Stimulated activated naive CD8-positive, alpha-beta T cell treated with anti-CD3 and anti-CD28 coated beads, Interleukin-15, Interleukin-2, amounts not matched to agents 100 U/mL and 50 U/mL, for 24 hours (primary cell): ENCODE measurements at places on chromosomes 5 and 9.

- peak; percentile 49 for DNase-seq
These were observed 498 bp downstream of the HAUS6 start for GRCh38 chr9:19102181-19102630.

DNA sequence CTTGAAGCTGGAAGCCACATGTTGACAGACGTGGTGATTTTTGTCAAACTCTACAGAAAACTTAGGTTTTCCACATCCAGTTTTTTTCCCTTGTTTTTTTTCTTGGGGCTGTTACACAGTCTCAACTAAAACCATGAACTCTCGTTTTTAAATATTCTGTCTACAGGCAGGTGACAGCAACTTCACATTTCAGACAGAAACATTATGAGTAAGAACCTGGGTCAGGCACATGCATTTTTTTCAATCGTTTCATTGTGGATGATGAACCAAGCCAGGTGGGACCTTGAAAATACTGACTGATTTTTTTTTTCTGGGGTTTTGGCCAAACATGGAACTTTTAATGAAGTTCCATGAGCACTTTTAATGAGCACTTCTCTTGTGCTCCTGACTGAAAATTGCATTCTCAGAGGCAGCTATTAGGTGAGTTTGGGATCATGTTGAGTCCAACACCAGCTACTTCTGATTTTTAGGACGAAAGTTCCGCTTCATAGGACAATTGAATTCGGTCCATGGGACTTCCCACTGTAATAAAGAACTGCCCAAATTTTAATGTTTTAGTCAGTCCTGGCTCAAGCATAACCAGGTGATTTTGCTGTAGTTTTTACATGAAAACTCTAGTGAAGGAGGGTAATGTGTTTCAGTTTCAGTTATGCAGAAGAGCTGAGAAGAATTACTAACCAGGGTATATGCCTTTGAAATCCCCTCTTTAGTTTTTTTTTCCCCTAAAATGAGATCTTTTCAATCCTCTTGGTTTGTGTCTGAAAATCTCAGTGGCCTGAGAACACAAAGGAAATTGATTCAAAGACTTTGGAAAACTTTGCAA, 93.2 kb upstream of the ADAMTS16 start:
- DNase-seq, result no peak

- no peak for DNase-seq
These were observed 55.1 kb upstream of the NR5A1 start for GRCh38 chr9:124562328-124562727.

DNA sequence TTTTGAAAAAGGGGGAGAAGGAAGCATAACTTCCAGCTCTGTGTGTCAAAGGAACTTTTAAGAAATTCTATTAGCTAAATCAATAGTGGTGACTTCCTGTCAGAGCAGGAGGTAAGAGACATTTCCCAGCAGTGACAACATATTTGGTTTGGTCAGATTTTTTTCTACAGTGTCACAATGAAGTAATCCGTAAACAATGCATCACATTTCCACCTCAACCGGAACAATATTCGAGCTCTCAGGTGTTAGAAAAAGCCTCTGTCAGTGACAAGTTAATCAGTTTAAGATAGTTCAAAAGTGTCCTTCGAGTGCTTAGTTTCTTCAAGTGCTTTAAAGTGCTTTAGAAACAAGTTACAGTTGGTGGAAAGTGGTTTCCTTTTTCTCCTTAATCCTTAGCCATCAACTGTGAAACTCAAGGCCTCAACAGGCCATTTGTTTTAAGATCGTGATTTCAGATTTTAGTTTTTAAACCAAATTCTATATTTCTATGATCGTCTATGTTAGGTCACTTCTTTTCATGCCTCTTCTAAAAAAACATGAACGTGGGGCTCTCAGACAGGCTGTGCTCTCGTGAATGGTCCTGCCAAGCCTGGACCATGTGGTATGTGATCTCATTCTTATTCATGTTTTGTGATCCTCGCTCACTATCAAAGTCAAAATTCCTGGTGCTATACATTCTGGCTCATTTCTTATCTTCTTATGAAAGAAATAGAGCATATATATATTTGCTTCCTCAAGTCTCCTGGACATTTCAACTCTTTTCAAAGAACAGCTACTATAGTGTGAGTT, 181.9 kb upstream of the HMHB1 start:
- no peak for DNase-seq

DNA sequence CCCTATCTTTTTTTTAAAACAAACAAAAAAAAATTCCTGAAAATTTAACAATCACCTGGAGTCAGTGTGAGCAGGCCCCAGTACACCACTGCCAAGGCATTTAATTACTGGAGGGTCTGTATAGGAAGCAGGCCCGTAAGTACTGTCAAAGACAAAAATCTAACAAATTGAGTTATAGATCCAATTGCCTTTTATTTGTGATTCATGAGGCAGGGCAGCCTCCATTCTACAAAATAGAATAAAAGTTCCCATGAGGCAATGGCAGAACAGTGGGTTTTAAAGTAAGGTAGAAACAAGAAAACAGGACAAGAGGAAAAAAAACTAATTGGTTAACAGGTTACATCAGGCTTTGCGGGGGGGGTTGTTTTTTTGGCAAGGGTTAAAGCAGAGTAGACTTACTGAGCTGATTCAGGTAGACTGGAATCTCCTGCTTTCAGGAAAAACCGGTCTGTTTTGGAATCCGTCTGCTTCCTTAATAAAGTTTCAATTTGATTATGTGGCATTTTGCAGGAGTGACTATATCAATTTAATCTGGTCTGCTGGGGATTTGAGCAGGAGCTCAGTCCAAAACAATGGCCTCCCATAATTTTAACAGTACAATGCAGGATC, 48.9 kb downstream of the AUH start:
- DNase-seq, result no peak

DNA sequence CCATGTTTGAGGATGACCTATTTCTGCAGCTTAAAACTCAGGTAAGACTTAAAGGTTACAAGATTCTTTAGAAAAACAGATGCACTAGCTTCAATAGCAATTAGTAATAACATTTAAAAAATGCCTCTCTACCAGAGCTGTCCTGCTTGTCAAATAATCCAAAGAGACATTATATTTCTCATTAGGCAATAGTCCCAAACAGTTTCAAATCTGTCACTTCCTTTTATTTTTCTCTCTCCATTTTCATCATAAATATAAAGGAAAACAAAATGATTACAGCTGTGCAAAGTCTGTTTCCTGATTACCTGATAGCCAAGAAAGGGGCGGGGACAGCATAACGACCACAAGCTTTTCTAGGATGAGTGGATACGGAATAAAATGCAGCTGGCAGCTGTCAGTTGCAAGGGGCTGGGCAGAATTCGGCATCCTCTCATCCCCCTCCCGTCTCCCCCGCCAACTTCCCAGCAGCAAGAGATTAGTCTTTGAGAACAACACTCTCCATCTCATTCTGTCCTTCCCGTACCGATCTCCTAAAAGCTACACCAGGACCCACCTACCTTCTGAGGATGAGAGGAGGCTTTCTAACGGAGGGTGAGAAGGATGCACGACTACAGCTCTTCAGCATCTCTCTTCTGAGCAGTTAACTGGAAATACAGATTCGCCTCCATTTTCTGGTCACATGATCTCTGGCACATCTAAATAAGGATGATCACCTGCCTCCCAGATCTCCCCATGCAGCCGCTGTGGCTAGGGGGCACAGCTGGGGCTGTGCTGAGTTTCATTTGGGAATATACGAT, 72.5 kb upstream of the PCA3 start:
- no peak for DNase-seq

DNA sequence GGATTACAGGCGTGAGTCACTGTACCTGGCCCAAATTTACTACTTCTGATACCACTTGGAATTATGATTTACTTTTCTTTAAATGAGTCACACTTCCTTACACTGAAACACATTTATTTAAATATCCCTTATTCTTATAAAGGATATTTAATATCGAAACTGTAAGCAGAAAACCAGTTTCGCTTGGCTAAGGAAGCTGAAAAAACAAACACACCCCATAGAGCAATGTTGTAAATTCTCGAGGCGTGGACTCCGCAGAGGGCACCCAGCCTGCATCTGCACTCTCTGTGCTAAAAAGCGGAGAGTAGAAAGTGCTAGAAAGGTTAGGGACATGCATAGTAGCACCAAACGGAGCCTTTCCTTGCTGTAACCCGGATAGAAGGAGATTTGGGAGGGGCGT, 86.5 kb downstream of the HMCN2 start:
- no peak for DNase-seq

DNA sequence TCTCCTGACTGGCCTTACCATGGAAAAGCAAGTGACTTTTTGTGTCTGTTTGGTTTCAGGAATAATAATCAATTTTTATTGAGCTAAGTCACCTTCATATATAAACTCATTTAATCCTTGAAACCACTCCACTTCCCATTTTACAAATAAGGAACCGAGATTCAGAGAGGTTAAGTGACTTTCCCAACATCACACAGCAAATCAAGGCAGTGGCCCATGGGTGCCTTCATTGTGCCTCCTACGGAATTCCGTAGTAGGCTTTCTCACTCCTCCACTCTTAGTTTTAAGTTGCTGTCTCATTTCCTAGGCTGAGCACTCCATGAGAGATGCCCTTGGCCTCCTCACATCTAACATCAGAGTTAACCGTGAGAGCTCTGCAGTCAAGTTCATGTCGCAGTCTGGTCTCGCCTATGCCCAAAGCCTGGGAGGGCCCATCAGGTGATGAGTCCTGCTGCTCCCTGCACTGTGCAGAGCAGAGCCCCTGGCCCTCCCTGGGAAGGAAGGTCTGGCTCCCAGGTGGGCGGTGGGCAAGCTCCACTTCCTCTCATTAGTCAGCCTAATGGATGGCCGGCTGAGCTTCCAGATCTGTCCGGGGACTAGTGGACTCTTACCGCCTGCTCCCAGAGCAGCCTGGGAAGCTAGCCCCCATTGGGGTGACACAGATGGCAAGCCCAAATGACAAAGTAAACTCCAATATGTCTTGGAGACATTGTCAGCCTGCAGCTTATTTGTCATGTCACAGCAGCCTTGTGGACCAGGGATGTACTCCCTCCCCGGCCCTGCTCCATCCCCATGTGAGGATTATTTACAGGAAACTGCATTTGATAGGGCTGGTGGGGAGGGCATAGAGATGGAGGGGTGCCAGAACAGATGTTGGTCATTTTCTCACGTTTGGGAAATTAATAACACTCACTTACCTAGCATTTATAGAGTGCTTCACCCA, 123.4 kb downstream of the MVB12B start:
- no peak for DNase-seq

DNA sequence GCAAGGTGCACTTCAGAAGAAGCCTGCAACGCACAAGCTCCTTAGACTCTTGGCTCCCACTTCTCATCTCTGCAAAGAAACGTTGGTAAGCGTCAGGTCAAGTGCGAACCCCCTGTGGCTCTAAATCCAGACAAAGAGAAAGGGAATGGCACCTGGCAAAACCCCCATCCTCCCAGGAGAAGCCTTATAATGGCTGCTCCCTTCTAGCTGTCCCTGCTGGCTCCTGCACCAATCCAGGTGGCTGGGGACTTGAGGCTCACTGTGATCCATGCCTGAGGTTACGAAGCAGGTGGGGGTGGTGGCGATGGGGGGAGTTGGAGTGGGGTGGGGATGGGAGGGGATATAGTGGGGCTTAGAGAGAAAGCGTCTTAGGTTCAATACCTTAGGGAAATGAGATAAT, 272.8 kb downstream of the DENND1A start:
- no peak for DNase-seq

DNA sequence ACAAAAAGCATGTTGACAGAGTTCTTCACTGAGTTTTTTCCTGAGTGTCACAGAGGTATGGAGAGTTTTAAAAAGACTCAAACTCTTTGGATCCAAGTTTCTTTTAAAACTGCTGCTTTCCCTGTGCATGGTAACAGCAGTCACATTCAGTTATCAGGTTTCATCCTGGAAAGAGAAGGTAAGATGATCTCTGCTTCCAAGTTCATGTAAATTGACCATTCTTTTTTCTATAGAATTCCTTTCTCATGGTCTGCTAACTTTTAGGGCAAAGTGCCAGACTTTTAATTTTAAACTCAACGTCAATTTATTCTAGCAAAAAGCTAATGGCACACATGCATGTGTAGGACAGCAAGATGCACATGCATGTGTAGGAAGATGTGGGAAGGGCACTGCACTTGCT, 52.5 kb upstream of the PRLR start:
- no peak for DNase-seq
